Activated naive CD8-positive, alpha-beta T cell treated with anti-CD3 and anti-CD28 coated beads, Interleukin-2, amount 10 ng/mL, durations not matched to agents 7 days and 5 days (primary cell): ENCODE measurements at places on chromosomes 3 and 15. TPM values are rescaled to one million over a fixed set of nuclear protein-coding genes. Genes with fewer than 3 reads are reported as not detected.

The CPLX3 gene
- total RNA-seq, result 0.17 TPM

The TNFAIP8L3 gene
- total RNA-seq, result 0.20 TPM

GRCh38 chr3:150746791-150747590 is 16.0 kb downstream of the SIAH2 start:
- no peak for DNase-seq

- DNase-seq, result no peak
These were observed 53.4 kb downstream of the FILIP1L start for GRCh38 chr3:100060685-100061484.

DNA sequence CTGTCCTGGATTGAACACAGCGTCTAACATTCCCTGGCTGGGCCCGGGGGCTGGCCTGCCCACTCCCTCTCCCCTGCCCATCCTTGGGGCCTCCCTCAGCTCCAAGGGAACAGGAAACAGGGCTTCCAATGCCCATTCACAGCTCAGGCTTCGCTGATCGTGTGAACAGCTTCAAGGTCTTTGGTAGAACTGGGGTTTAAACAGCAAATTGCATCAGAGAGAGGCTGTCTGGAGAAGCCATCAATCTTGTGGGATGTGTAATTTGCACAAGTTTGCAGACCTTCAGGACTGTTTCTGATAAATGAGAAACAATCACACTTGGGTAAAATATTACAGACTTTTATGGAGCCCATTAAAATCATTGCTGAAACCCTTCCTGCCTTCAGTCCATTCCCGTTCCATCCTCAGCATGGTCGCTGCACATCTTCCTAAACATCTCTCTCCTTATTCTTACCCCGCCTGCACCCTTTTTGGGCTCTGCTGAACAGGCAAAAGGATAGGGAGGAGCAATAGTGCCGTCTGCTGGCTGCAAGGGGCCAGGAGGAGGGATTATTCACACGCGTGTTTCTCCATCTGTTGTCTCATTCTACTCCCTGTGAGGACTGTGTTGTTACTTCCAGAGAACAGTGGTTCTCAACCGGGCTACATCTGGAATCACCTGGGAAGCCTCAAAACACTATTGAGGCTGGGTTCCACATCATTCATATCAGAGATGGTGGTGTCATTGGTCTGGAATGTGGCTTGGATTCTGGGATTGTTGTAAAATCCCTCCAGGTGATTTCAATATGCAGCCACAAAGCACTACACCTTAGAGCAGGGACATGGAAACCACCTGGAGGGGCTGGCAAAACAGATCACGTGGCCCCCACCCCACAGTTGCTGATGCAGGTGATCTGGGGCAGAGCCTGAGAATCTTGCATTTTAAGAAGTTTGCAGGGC is 116.3 kb downstream of the CLSTN2 start:
- no peak for DNase-seq
